ENCODE measurements at places on chromosomes 6 and 20.

DNA sequence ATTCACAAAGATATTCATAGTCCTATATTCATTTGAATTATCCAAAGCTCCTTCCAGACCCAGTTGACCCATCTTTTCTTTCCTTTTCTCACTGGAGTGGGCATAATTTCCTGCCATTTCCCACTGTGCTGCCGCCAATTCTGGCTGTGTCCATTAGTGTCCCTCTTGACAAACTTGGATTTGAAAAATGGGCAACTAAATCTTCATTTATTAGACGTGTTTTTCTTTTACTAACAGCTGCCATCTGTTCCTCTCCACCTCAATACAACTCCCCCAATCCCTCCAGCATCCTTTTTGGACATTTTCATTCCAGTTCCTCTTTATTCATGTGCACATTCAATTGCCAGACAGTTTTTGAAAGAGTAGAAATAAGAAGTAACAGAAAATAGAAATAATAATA, 90.5 kb downstream of the PCSK2 start:
- DNase-seq, result no peak

DNA sequence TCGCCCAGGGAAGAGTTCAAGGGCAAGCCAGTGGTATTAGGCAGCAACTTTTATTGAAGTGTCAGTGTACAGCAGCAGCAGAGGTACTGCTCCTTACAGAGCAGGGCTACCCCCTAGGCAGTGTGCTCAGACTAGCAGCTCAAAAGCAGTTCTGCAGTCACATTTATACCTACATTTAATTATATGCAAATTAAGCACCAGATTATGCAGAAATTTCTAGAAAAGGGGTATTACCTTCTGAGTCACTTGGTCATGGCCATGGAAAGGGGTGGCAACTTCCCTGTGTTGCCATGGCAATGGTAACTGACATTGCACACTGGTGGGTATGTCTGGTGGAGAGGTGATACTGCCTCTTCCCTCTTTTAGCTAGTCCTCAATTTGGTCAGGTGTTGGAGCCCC, 2.1 kb upstream of the ZKSCAN4 start:
- DNase-seq, result no peak

DNA sequence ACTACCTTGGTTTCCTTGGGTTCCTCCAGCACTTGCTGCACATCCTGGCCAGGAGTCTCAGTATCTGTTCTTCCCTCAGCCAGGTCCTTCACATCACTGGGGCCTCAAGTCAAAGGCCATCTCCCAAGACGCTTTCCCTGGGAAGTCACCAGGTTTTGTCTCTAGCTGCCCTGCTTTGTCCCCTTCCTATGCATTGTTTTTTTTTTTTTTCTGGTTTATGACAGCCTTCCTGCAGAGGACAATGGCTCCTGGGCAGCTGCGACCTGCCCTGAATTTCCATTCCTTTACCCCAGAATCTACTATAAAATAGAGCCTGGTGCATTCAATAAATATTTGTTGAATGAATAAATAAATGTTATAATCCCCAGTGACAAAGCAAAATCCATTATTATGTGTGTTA, 687.3 kb downstream of the QKI start:
- DNase-seq, result no peak

DNA sequence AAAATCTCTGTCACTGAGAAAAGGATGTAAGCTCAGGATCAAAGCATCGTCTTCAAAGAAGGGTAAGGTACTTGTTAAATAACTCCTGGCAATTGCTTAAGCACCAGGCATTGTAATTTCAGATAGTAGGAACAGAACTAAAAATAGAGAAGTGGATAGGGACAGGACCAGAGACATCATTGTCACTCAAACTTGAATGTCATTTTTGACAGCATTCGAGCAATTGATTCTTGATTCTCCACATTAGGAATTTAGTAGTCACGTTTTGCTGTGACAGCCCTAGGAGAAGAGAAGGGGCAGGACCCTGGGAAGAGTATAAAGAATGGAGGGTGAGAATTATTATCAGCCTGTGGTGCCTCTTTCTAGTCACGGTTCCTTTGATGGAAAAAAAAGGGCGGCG, 50.1 kb upstream of the BACH2 start:
- DNase-seq, result no peak
